ENCODE measurements at places on chromosomes 4 and X.

DNA sequence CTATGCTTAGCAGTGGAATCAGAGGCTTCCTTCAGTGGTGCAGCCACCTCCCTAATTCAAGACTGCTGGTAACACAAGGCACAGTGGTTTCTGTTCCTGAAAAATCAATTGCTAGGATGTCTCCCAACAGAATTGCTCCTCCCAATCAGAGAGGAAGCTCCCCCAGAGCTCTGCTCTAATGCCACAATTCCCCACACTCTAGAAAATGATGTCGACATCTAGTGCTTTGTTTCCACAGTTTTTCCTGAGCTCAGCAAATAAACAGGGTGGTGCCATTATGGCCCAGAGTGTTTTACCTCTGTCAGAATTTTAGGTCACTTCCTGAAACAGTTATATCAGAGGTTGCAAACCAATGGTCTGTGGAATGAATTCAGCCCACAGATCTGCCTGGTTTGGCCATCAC, 24.7 kb downstream of the TAB3 start:
- peak; percentile 51 for DNase-seq

GRCh38 chr4:80008971-80009370, 64.1 kb downstream of the ANTXR2 start:
- DNase-seq: no peak

GRCh38 chr4:6909970-6910339, 329 bp downstream of the TBC1D14 start:
- peak; percentile 85 for DNase-seq

GRCh38 chr4:85573270-85573669, 98.3 kb downstream of the ARHGAP24 start:
- no peak for DNase-seq

- peak; percentile 36 for DNase-seq
These were observed 723 bp downstream of the NKX6-1 start for GRCh38 chr4:84498203-84498934.

DNA sequence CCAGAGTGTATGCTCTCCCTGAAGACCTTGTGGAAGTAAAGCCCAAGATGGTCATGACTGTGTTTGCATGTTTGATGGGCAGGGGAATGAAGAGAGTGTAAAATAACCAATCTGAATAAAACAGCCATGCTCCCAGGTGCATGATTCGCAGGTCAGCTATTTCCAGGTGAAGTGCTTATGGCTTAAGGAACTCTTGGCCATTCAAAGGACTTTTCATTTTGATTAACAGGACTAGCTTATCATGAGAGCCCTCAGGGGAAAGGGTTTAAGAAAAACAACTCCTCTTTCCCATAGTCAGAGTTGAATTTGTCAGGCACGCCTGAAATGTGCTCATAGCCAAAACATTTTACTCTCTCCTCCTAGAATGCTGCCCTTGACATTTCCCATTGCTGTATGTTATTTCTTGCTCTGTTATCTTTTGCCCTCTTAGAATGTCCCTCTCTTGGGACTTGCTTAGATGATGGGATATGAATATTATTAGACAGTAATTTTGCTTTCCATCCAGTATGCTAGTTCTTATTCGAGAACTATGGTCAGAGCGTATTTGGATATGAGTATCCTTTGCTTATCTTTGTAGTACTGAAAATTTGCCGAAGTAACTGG, 88.6 kb downstream of the PLS3 start:
- no peak for DNase-seq

DNA sequence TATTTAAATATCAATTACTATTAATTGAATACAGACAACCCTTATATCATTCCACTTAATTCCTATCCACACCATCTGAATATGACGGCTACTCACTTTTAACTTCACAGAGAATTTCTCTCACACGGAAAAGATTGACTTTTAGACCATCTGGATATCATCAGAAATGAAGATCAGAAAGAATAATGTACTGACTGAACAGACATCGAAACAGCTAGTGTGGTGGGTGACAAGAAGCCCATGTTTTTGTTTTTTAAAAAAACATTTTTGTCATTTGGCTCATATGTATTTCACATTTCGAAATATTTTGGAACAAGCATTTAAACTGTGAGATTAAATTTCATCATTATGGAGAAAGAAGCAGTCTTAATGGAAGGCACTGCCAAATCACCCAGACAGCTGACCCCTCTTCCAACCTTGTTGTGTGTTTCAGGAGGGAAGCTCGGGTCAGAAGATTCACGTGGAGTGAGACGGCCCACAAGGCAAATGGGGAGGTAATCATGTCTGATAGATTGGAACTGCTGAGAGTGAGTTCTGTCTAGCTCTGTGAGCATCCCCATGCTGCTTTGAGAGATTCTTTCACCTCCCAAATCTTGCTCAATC, 204.2 kb upstream of the RASGEF1B start:
- DNase-seq: no peak

- DNase-seq: no peak
These were observed 106.2 kb downstream of the LNX1 start for GRCh38 chr4:53484911-53485657.

GRCh38 chr4:125985856-125986255, 671.1 kb downstream of the FAT4 start:
- no peak for DNase-seq

DNA sequence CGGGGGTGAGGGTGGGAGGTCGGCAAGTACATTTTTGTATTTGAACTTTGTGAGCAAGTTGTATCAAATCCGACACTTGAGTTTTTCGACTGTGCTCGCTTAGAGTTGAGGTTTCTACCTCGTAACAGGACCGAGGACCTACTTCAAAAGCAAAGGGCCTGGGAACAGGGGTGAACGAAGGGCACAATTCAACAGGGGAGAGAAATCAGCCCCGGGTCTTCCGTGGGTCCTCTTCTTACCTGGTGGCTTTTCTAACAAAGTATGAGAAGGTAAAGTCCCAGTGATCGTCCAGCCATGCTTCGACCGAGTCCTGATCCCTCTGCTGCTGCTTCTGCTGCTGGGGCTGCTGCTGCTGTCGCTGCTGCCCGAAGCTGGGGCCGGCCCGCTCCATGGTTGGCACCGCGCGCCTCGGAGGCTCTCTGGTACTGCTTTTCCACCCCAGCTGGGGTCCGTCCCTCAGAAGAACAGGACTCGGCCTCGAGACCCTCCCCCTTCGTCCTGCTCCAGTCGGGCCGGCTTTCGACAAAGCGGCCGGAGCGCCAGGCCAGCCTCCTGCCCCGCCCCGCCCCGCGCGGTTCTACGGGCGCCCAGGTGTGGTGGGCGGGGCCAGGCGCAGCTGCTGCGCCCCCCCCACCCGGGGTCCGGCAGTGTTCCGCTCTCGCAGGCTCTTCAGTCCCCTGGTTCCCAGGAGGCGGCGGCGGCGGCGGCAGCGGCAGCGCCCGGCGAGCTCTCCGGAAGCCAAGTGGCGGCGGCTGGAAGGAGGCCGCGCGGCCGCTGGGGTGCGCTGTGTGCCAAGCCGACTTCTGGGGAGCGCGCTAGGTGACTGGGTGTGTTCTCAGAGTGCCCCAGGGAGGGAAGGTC, at the start of gene PDE5A:
Gene PDE5A, minus strand, starts transcription at position 524 of the 861 bp plus-strand sequence. Its CDS starts 133 bp downstream, at position 391.
- peak; percentile 82 for DNase-seq

DNA sequence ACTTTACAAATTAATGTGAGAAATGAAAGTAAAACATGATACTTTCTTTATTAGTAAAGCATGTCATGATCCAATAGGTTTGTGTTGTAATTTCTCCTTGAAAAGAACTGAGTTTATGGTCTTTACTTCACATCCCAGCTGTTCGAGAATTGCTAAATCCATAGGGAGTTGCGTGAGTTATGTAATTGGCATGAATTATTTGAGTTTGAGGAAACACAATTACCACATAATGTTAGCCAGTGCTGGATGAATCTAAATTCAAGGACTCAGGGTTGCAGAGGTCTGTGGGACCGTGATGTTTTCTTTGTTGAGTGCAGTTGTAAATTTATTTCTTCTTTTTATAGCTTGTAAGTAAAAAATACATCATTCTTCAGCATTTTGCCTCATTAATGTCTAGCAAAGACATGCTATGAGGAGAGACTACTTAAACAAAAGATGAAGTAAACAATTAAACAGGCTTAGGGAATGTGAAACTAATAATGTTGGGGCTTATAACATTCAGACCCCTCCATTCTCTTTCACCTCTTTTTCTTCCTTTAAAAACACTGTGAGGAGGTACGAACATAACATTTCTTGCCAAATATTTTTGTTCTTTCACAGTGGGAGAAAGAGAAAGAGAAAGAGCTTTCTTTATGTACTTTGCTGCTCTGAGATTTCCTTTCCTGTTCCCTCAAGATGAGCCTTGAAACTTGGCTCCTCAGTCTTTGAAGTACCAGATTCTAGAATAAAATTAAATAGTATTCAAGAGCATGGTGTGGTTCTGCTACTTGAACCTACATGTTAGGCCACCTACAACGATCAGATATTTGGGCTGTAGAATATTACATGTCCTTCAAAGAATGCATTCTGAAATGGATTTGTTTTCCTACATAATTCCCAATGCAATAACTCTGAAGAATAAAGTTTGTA, 159.6 kb upstream of the ANK2 start:
- no peak for DNase-seq

GRCh38 chrX:119089619-119090018, 16.8 kb downstream of the CT47C1 start:
- peak; percentile 24 for DNase-seq

- no peak for DNase-seq
These were observed 496 bp downstream of the SH2D1A start for GRCh38 chrX:124346877-124347241.

- no peak for DNase-seq
These were observed 42.3 kb downstream of the ATRX start for GRCh38 chrX:77743720-77744119.

DNA sequence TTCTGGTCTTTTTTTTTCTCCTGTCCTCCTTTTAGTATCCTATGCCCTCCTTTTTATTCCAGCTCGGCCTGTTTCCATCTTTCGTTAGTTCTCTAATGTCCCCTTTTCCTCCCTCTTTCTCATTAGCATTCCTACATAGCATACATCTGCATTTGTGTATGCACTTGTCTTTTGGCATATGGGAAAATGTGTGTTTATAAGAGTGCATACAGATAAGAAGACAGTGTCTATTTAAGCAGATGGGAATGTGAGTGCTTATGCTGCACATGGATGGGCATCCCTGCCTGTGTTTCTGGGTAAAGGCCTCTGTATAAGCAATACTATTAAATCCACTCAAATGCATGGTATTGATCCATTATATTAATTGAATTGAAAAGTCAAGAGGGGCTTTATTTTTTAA, 7.5 kb upstream of the GABRA2 start:
- DNase-seq: no peak

Data from suppressor macrophage treated with lipopolysaccharide for 1 hour (primary cell).